ENCODE measurements at places on chromosomes 7 and 10.

DNA sequence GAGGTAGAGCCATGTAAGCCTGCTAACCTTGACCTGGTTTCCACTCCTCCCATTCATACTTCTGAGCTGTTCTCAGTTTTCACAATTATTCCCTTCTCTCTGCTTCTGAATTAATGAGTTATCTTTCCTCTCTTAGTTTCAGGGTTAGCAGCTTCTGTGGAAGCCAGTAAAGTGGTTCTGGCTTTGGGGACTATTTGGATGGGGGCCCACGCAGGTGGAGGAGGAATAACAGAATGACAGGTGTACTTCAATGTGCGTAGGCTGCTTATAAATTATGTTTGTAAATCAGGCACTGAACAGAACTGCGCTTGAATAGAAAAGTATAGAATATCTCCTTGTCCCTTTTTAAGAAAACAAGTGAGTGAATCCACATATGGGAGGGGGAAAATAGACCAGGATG, 128.9 kb upstream of the GAD2 start:
- no peak for DNase-seq

DNA sequence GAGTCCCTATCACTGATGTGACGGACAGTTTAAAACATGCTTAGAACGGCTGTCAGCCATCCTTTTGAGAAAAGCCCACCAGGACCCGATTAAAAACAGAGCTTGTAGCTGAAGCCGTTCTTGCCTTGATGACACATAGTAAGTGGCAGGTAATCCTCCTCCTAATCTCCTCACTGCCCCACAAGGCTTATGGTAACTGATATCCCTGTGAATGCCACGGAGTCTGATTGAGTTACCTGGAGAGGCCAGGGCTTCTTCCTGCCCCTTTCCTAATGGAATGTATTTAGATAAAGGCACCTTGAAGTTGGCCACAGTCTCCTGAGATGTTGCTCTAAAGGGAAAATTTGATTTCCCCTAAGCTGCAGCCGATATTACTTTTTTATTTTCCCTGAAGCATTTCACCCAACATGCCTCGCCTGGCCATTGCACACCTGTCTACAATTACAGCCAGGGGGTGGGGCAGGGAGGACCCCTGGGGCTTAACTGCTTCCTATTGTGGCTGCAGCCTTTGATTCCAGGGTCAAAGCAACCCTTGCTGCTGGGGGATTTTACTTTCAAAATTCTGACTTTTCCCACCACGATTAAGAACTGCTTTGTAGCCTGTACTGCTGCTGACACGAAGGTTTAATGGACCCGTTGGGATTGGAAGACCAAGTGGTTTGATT, 169.0 kb upstream of the GPR26 start:
- DNase-seq: no peak

GRCh38 chr7:80312139-80312661, 177.6 kb downstream of the GNAI1 start:
- DNase-seq: no peak

DNA sequence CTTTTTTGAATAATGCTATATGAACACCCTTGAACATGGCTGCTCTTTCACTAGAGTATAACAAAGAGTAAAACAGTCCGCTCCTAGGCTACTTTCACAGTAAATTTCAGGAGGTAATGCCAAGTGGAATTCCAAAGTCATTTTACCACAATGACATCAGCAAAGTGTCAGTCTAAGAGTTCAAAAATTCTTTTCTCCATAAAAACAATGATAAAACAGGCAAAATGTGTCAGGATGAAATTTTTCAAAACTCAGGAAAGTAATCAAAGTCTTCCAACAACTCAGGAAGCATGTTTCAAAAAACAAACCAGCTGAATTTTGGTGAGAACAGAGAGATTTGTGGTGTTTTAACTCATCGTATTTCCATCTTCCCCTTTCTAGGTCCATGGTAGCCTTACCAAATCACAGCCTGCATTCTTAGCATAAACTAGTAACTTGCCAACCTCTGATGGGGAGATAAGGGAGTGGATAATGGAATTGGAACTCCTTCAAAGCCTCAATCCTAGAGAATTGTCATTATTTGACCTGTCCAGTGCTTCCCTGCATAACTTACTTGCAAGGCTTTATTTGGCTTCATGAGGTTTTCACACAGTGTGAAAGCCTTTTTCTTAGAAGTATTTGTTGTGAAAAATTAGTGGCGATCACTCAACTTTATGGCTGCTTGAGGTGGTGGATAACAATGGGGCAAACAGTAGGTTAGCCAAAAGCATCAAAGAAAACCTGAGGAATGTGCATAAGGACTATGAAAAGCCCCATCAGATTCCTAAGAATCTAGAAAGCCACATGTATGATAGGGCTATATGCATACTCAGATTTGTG, 302.7 kb downstream of the HDAC9 start:
- DNase-seq: no peak

DNA sequence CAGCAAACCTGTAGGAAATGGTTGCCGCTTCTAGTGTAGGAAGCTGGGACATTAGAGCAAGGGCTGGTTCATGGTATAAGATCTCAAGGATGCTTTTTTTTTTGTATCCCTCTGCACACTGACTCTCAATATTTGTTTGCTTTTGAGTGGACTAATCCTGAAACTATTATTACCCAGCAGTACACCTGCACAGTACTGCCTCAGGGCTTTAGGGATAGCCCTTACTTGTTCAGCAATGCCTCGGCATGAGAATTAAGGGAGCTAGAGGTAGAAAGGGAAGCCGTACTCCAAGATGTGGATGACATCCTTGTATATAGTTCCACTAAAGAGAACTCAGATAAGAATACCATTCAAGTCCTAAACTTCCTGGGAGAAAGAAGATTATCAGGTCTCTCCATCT, 70.5 kb downstream of the COPG2 start:
- DNase-seq: no peak

DNA sequence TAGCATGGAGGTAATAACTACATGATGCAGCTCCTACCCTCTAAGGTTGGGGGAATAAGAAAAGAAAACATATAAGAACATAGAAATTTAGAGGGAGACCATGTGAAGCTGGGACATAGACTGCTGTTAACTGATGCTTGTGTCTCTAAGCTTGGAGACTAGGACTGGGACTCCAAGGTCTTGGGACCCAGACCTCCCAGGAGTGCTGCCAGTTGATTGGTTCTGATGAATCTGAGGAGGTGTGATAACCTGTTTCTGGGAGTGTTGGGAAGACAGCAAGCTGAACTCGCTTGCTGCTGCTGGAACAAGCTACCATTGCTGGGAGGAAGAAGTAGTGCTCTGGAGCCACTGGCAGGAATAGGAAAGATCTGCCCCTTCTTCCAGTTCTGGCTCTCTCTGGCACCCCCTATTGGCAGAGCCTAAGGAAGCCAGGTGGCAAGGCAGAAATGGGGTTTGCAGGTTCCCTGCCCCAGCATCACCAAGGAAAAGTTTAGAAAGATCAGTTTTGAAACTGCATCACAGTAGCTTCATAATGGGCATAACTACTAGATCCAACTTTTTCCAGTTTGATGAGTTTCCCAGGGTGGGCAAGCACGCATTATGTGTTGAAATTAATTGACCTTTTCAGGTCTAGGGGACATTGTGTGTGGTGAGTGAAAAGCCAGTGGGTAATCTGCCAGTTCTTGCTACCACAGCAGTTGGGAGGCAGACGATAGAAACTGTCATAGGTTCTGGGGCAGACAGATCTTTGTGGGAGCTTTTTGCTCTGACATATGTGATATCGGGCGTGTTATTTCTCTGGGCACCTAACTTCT, 140.7 kb downstream of the SND1 start:
- peak; percentile 12 for DNase-seq

DNA sequence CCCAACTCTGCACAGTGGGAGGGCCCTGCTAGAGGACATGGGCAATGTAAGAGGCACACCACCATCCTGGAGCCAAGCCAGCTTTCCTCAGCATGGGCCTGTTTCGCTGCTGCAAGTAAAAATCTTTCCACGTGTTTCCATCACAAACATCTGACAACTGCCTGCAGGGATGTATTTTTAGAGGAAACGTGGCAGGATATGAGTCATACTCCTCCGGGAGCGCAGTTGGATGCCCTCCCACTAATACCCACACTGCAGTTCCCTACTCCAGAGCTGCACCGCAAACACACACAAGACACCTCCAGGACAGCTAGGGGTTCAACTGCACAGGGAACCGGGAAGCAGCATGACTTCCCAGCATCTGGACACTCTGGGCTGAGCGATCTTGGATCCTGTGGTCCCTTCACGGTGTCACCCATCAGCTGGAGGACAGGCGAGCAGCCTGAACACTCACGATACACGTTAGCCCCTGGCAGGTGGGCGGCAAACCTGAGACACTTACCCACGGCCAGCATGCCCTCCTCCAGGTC, 26.1 kb downstream of the PLAC9 start:
- DNase-seq: peak; percentile 35

- DNase-seq: no peak
Observed at GRCh38 chr10:78260141-78260540, 226.5 kb downstream of the RPS24 start.

DNA sequence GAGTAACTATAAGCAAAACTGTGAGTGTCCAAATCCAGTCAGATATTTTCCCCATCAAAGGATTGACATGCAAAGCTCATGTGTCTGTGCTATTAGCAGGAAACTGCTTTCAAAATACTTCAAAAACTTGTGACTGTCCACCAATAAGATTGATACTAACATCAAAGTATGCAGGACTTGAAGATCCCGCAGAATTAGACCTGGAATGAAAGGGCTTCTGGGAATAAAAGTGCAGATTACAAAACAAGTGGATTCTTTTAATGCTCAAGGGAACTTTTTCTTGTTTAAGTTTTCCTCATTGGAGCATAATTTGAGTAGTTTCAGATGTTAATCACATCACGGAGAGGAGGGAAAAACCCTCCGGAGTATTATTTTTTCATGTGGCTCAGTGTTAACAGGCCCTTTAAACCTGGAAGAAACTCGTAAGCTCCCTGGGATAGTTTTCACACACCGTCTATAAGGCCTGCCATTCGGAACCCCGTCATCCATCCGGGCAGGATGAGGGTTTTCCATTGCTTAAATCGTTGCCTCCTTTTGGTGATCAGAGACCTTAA, 33.9 kb upstream of the MKX start:
- no peak for DNase-seq

- DNase-seq: no peak
Observed at GRCh38 chr7:64533756-64534155, 29.1 kb downstream of the ZNF680 start.

DNA sequence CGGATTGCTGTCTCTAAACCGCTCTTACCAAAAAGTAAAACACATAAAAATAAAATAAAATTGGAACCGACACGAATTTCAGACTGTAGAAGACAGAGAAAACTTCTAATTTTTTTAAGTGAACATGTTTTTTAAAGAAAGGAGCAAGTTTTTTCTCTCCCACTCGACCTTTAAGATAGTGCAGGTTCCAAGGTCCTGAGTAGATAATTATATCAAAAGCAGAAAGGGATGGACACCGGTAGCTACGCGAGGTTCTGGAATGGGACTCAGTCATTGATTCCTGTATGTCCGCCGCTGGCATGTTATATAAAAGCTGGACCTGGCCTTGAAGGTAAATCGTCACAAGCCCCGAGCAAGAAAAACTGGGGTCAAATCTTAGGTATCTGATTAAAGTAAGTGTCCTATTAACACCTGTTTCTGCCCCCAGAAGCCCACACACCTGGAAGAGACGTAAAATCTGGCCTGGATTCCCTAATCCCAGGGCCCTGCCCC, 462 bp upstream of the CISD1 start:
- DNase-seq: no peak

GRCh38 chr7:86328801-86329433, 314.8 kb upstream of the GRM3 start:
- no peak for DNase-seq

- no peak for DNase-seq
Observed at GRCh38 chr7:140977741-140978140, 37.0 kb downstream of the MRPS33 start.

DNA sequence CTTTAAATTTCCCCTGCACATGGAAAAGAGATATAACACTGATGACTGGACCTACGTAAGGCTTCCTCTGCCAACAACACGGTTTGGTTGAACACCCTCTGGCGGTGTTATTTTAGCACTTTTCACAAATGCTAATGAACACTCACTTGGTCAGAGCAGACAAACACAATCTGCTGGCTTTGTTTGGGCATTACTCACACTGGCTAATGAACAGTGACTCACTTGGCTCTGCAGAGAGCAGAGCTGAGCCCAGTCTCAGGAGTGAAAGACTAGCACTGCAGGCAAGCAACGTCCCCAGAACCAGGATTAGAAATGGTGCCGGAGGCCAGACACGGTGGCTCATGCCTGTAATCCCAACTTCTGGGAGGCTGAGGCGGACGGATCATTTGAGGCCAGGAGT, 430.8 kb downstream of the PLXNA4 start:
- DNase-seq: no peak

GRCh38 chr7:141609576-141609975, 58.4 kb downstream of the AGK start:
- DNase-seq: no peak

GRCh38 chr10:21570761-21571521, 36.9 kb downstream of the MLLT10 start:
- no peak for DNase-seq

GRCh38 chr10:6062101-6062771, at the start of gene IL2RA:
Gene IL2RA (minus strand): TSS chr10:6062367. CDS start chr10:6062151, 216 bp downstream.
- DNase-seq: no peak
